ENCODE measurements at places on chromosomes 7 and 10.

- DNase-seq, result no peak
These were observed 88.6 kb downstream of the GPAM start for GRCh38 chr10:112094984-112095383.

- DNase-seq, result no peak
These were observed 722 bp downstream of the UPF2 start for GRCh38 chr10:12041766-12042408.

DNA sequence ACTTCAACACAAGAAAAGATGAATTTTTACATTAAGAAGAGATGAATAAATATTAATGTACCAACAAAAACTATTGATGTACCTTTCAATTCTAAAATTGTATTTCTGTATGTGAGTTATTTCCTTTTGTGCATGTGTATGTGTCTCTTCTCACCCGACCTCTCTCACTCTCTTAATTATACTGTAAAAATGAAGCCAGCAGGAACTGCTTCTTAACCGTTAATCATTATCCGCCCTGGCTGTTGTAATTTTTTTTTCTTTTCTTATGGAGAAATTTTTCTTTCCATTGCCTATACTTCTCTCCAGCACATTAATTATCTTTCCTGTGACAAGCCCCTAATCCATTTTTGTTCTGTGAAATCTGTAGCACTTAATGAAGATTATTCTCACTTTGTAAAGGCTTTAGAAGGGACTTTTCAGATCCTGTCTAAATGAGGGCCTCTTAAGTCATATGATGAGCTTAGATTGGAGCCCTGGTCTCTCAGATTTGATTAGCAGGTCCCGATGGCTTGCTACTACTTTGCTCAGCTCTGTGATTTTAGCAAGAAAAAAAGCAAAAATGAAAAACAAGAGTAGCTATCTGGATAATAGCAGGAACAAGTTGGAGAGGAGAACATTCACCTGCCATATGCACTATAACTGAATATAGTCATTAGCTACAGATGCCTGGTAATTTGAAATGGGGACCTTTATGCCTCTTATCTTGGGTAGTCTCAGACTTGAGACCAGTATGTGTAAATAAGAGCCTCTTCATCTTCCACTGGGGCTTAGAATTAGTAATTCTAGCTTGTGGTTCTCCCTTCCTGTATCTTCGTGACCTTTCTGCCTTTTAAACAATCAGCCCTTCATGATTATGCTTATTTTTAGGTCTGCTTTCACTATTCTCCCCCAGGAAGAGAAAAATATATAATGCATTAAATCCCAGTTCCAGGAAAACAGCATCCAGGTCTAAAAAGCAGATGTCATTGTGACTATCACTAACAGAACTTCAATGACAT, 80.0 kb upstream of the COL1A2 start:
- peak; percentile 44 for DNase-seq

GRCh38 chr7:2069472-2069860, 163.3 kb downstream of the MAD1L1 start:
- DNase-seq, result no peak

- DNase-seq, result no peak
These were observed 3.1 kb downstream of the SYPL1 start for GRCh38 chr7:106108991-106109390.

- DNase-seq, result no peak
These were observed 24.3 kb downstream of the SLC29A3 start for GRCh38 chr10:71343392-71343773.

DNA sequence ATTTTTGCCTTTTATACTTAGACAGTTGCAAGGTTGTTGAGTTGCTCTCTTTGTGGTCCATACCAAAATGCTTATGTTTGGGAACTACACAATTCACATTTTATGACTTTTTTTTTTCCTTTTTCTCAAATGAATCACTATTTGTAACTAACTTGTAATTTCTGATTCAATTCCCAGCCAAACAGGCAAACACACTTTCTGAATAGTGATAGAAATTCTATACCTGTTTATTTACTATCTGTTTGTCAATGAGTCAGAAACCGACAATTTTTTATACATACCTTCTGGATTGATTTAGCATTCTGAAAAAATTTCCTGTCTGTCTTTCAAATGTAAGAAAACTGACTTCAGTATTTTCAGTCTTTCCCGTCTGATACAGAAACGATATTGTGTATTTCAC, 69.1 kb downstream of the MBL2 start:
- no peak for DNase-seq

GRCh38 chr7:138970446-138970845, 10.7 kb downstream of the KIAA1549 start:
- DNase-seq, result no peak

DNA sequence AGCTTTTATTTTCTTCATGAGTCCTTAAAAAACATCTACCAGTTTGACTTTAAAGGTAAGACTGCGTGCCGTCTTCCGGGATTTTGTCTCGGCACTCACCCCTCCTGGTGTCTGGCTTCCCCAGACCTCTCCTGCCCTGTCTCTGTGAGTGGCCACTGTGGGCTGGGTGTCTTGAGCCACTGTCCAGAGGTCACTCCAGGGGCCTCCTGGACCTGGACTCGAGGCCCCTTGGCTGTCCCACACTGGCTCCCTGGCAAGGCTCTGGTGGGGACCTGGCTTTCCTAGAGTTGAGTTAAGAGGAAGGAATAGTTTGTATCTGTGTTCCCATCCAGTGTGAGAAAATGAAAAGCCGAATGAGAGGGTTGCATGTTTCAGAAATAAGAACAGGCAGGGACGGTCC, 95.5 kb downstream of the NKX6-2 start:
- DNase-seq, result no peak

DNA sequence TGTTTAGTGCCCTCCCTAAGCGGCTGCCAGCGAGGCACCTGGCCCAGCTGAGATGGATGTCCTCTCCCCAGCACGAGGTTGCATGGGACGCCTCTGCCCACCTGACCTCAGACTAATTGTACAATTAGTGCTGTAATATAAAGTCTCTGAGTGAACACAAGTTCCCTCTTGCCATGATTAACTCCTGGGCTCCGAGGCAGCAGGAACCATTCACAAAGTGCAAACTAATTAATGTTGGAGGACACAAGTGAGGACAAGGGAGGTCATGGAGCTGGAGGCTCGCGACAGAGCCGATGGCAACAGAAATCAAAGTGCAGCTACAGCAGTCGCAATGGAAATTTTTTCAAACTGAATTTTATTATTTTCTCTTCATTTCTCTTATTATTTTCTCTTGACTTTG, 156.6 kb upstream of the ADARB2 start:
- DNase-seq, result no peak

DNA sequence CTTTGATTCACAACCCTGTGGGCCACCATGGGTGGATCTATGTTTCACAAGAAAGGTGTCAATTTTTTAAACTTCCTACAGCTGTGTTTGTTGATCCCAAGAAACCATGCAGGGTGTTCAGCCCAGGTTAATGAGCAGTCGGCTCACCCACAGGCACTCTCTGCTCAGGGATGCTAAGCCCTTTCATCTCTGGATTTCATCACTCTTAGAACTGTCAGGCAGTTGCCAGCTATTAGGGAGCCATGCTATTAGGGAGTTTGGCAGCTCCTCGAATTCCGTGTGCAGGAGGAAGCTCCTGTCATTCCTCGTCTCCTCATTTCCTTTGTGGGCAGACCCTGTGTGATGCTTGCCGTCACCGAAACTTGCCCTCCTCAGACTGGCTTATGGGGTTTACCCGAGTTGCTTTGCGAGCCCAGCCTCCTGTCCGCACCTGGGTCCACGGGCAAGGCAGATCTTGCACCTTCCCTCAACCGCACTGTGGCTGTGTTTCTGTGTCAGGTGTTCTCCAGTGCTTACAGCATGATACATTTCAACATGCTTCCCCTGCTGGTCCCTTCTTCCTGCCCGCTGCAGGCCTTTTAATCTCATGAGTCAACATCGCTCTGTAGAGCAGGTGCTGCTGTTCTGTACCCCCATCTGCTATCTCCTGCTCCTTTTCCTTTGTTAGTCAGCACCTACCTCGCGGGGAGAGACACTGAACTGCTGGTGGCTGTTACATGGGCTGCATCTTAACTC, 509.8 kb downstream of the SUGCT start:
- DNase-seq, result no peak

DNA sequence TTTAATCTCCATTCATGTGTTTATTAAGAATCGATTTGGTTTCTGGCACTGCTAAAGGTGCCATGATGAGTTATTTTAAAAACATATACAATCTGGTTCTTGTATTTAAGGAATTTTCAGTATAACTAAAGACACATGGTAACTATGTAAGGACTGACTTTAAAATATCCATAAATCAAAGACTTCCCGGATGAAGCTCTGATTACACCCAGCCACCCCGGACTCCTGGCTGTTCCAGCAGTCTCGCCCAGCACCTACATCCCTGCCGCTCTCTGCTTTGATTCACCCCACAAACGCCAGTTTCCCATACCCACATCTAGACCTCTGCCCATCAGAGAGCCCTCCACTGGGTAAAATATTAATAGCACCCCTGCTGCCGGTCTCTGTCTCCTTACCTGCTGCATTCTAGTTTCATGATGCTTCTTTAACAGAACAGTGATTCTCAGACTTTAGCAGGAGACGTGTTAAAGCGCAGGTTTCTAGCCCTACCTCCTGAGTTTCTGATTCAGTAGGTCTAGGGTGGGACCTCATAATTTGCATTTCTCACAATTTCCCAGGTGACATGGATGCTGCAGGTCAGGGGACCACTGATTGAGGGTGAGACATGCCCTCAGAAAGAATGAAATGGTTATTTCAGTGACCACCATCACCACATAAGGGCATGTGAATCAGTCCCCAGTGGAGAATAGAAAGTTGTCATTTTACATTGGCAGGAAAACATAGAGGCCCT, 185.7 kb downstream of the KIAA1217 start:
- DNase-seq, result no peak

DNA sequence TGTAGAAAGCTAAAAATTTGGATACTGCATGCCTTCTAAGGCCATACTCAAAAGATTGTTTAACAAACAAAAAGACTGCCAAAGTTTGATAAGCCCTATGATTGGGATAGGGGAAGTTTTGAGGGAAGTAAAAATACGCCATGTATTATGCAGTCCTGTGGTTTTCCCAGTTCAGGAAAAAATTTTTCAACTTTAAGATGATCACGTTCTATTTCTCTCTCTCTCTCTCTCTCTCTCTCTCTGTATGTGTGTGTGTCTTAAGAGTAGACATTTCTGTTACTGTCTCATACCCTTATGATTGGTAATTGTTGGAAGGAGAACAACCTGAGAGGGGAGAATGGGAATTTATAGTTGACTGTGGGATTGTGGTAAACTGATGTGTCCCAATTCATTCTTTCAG, 69.1 kb upstream of the CYP26C1 start:
- DNase-seq, result no peak

DNA sequence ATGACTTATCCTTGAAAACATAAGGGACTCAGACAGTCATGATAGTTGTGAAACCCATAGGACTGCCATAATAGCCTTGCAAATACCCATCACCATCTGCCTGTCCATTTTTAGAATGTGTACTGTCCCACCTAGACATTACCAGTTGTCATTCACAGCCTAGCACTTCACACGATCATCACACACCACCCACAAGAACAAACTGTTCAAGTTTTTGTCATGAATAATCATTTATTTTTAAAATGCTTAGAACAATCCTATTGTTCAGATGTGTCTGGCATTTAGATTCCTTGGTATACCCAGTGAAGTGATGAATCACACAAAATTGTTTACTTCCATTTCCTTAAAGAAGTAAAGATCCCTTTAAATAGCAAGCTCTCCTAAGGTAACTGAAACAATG, 46.6 kb downstream of the CCDC3 start:
- DNase-seq, result no peak

DNA sequence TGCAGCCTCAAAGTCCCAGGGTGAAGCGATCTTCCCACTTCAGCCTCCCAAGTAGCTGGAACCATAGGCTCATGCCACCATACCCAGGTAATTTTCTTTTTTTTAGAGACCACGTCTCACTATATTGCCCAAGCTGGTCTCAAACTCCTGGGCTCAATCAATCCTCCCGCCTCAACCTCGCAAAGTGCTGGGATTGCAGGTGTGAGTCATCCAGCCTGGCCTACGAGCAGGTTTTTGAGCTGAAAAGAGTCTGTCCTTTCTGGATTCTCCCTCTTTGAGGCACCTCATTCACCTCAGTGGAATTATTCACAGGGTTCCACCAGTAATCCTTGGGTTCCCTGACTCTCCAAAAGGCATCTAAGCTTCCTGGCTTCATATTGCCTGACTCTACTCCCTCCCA, 7.6 kb upstream of the LEP start:
- no peak for DNase-seq

DNA sequence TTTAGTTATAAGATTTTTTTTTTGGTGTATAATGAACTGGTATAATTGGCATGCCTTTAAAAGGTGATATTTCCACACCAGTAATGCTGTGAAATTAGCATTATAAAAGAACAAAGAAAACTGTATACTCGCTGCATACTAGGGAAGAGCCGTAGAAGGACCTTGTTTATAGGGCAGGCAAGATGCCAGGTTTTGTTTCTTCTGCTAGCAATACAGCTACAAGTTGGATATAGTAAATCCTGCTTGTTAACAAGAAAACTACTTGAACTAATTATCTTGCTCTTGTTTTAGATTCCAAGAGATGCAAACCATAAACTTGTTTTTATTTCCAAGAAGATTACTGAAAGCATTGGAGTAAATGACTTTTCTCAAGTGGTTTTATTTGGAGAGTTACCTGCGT, 1.9 kb downstream of the DNAH11 start:
- DNase-seq, result no peak

DNA sequence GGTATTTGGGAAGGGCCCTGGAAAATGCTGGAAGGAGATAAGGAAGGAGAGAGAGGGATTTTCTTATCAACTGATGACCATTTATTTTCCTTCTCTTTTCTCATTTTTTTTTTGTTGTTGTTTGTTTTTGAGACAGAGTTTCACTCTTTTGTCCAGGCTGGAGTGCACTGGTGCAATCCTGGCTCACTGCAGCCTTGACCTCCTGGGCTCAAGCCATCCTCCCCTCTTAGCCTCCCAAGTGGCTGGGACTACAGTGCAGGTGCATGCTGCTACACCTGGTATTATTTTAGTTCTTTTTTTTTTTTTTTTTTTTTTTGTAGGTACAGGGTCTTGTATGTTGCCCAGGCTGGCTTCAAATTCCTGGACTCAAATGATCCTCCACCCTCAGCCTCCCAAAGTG, 52.2 kb downstream of the HIP1 start:
- DNase-seq, result no peak

DNA sequence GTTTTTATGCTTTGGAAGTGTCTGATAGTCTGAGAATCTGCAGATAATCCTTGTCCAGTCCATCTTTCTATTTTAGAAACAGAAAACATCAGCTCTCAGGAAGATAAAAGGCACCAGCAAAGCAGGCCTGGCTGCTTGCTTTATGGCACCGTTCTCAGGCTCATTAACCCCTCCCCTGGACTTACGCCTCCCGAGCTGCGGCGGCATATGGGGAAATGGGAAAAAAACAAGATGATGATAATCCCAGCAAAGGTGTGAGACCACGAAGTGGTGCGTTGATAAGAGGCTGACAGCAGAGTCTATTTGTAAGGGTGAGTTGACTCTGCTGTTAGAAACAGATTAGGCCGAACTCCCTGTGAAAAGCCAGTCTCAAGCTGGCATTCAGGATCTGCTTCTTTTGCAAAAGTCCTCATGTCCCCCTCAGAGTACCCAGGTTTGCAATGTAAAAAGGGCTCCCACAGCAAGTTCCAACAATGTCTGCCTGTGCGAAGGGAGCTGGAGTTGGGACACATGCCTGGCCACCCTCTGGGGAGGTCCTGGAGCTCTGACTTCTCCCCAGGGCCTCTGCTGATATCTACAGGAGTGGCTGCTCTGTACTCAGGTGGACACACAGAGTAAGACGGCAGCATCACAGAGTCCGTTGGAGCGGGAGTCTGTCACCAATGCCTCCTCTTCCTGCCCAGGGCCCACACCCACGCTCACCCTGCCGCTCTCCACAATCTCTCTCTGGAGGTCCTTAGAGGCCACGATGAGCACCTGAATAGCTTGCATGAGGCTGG, 54.3 kb downstream of the SPDYE5 start:
- DNase-seq, result no peak

GRCh38 chr10:70677620-70678249, 5.4 kb downstream of the ADAMTS14 start:
- no peak for DNase-seq

All from NCI-H1417 (cell line).